ENCODE measurements at places on chromosomes 2 and 18.

GRCh38 chr2:72127401-72128058, 20.1 kb downstream of the CYP26B1 start:
- no peak for DNase-seq

- no peak for DNase-seq
These were observed 71.3 kb downstream of the TTC27 start for GRCh38 chr2:32699151-32699550.

- DNase-seq: no peak
These were observed 35.6 kb downstream of the ACTR2 start for GRCh38 chr2:65263262-65263661.

- DNase-seq: no peak
These were observed 3.7 kb upstream of the CDH19 start for GRCh38 chr18:66607632-66608031.

DNA sequence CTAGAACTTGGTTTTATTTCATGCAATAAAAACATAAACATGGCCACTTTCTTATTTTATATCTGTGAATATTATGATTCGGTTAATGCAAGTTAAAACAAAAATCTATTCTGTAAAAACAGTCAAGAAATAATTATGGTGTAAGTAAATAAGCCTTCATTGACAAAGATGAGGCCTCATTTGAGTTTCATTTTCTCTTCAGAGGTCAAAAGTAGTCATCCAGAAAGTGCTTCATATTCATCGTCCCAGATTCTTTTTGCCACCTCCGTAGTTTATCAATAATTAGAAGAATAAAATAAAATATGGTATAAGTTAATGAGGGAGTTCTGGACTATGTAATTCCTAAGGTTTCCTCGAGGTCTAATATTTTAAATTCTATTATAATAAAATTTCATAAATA, 19.4 kb upstream of the HNRNPA3 start:
- DNase-seq: no peak

- no peak for DNase-seq
These were observed 37.2 kb downstream of the SLC14A2 start for GRCh38 chr18:45652303-45653080.

- DNase-seq: no peak
These were observed 304.1 kb upstream of the ERBB4 start for GRCh38 chr2:212842544-212843185.

- no peak for DNase-seq
These were observed 29.2 kb upstream of the CERS6 start for GRCh38 chr2:168426861-168427260.

DNA sequence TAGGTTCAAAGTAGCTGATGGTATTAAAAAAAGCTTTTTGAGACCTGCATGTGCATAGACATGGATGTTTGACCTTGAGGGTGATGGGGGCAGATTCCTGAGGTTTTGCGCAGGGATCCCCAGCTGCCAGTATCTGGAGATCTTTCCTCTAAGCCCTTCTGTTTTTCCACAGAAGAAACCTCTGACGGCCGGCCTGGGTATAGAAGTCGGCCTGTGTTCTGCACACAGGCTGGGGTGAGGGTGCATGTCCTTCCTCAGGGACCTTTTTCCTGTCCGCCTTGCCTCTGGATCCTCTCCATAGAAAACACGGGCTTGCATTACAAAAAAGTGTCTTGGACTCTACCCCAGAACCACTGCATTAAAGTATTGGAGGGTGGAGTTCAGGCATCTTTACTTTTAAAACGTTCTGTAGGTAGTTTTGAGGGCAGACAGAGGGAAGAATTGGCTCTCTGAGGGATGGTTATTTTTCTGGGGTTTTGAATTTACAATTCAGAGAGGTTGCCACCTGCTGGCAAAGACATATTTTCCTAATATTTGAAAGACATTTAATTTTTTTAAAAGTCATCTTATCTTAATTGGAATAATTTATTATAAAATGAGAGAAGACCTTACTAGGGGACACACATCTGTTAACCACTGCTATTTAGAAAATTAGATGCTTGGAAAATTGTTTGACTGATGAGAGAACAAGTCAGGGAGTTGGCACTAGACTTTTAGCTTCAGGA, 350.6 kb downstream of the DCDC2C start:
- no peak for DNase-seq

DNA sequence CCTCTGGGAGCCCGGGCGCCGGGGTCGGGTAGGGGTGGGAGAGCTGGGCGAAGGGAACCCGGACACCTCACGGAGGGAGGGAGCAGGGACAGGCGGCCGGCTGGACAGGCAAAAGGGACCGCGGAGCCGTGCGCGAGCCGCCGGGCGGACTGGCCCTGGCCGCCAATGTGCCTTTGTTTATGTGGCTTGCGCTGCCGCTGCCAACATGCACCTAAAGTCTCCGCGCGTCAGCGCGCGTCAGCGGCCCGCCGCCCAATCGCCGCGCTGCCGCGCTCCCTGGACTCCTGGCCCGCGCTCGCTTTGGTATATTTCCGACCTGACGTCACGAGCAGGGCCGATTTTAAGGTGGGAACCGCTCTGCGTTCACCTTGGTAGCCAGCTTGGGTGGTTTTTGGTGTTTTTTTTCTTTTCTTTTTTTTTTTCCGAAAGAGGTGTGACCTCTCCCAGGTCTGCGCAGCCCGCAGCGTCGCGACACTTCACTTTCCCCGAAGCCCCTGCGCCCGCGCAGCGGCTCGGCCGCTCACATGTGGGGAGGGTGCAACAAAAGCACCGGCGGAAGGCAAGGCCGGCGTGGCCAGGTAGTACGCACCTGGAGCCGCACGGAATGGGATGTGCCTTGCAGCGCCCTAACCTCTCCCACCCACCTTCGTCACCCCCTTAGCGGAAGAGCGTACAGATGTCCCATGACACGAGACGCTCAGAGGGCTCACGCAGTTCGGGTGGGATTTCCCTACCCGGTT, at the start of gene NR4A2:
Gene NR4A2, minus strand, starts transcription at position 188 of the 740 bp plus-strand sequence. CDS start 2,535 bp downstream, outside the sequence.
- DNase-seq: peak; percentile 86

DNA sequence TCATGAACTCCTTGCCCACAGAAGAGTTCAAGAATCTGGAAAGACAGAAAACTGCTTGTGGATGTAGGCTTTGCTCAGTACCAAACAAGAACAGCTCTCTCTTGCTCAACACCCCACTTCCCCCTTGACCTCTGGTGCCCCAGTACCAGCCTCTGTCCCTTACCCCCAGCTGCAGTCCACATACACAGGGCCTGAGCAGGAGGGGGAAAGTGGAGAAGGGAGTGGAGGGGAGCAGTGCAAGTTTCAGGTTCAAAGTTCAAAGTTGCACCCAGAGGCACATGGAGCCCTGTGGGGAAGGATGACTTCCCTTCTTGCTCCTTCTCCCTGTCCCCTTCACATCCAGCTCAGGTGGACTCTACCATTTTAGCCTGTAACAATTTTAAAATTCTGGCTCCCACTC, 61.1 kb upstream of the LPIN2 start:
- DNase-seq: no peak

DNA sequence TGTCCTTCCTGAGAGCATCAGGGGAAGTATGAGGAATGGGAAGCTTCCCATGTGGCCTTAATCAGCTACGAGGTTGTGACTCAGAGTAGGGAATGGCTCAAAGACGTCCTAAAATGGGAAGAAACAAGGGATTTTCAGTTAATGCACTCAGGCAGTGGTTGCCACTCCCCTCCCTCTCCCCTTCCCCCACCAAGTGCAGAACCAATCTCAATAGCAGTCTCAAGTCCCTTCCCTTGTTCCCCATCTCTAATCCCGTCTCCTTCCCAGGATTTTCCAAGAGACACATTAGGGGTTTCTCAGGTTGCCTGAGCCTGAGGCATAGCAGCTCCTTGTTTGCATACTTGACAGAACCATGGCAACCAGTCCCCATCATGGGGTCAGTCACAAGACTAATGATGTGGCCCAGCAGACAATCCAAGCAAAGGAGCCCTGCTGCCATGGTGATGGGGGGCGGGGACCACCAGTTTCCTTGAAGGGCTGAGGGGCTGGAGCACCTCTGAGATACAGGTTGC, 18.2 kb upstream of the RESP18 start:
- no peak for DNase-seq

DNA sequence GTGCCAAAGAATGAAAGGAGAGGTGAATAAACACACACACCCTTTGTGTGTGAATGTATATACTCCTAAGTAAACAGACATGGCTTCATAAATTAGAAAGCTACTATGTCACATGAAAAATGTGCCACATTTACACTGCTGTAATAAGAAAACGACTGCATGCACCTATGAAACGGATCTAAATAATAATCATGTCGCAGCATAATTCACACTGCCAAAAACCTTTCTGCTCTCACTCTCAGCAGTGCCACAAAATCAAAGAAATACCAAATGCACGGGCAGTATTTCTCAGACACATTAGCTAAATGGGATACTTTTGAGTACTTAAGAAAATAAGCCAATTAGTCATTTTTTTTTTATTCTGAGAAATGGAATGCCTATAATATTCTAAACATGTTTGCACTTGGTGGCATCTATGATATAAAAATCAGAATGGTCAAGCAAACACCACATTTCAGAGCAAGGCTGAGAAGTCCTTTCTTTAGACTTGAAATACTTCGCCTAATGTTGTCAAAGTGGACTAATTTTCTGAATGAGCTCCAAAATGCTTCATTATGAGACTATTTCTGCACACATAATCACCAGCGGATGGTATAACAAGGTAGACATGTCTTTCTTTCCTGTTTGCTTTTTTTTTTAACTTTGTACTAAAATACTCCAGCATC, 6.6 kb downstream of the BCL11A start:
- no peak for DNase-seq

- no peak for DNase-seq
These were observed 73.9 kb downstream of the MAP4K4 start for GRCh38 chr2:101771227-101771902.

DNA sequence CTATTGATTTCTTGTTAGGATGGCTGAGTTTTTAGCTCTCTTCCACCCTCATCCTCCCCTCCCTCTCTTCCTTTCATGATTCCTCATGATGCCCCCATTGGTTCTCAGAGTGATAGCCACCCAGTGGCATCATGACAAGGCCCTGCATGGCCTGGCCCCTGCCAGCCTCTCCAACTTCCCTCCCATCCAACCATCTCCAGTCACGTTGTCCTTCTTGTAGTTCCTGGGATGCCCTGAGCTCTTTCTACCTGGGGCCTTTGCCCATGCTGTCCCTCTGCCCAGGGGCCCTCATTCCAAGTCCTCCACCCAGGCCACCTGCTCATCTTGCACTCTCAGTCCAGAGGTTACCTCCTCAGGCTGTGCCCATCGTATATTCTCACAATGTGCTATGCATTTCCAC, 247.5 kb downstream of the TFCP2L1 start:
- DNase-seq: no peak

DNA sequence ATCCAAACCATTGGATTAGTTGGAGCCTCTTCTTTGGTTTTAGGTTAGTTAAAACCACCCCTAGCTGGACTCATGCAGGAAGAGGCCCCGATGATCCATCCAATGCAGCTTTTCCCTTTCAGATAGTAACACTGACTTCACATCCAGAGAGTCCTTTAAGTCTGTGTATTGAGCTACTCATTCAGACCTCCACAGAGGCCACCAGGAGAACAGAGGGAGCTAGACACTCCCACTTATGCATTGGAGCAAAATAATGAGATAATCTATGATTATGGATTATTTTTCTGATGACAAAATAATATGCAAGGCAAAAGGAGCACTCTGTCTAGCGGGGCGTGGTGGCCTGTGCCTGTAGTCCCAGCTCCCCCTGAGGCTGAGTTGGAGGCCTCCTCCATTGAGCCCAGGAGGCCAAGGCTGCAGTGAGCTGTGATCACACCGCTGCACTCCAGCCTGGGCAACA, 1.6 kb upstream of the ROCK2 start:
- DNase-seq: no peak

DNA sequence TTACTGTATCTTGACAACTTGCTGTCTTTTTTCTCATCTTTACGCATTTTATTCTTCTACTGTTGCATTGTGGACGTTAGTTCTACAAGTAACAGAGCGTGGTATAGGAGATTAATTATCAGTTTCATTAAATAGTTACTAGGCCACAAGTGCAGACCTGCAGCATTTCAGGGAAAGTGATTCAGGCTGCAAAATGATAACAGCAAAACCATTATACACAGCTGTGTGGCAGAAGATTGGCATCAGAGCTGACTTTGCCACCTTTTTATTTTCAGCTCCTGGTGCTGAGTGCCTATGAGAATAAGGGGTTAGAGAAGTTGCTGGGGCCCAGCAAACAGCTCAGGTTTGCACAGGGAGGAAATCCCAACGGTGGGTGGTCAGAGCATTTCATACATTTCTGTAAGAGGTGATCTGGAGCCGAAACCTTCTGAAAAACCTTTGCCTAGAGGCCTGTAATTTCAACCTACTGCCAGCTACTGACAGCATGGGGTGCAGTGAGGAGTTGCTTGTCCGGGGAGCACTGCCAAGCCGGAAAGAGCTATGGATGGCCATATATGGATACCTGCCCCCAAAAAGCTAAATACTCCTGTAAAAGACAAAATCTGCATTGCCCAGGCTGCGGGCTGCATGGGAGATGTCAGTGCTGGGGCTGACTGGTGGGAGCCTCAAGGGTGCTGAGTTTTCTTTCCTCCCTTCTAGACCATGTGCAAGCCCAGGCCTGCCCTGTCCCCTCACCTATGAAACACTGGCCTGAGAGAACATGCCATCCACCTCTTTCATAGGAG, 2.7 kb upstream of the CCBE1 start:
- no peak for DNase-seq

DNA sequence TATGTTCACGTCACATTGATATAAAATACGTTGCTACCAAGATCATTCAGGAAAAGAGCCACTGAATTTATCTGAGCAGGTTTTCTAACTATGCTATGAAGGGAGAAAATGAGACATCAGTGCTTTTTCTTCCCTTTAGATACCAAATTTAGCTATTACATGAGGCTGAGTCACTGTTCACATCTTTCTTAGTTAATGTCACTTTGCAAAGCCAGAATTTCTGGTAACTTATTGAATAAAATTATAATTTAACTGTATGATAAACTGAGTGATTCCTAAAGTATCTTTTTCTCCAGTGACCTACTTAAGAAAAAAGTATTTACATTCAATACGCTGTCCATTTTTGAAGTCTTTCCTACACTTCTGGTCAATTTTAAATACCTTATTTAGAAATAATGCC, 22.7 kb downstream of the C1D start:
- DNase-seq: no peak

DNA sequence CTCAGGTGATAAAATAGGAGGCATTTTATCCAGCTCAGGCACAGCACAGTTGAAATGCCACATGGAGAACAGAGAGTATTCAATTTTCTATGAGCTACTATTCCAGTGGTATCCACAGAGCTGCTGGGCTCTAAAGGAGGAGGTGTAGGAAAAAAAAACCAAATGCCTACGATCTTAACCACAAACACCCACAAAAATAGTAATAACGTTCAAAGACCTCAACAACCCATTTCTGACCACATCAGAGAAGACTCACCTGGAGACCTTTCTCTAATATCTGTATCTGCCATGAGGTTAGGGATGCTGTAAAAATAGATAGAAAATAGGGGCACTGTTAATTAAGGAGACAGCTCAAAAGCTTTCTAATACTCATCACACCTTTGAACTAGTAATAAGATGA, 294.6 kb upstream of the PARD3B start:
- DNase-seq: no peak

DNA sequence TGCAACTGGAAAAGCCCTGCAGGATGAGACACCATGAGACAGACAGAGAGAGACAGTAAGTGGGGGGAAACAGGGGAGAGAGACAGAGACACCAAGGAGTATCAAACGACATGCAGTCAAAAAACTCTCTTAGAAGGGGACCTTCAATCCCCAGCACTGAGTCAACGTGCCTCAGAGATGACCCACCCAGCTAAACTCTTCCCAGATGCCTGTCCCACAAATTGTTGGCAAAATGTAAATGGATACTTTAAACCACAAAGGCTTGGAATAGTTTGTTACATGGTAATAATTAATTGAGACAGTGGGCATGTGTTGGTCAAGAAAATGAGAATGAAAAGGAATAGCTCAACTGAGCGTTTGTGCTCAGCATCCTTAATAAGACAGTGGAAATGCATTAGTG, 98.3 kb downstream of the GRB14 start:
- no peak for DNase-seq

All from NCI-H2171 (cell line).